Dermis microvascular lymphatic vessel endothelial cell (primary cell): ENCODE measurements at places on chromosomes 2 and 18. TPM values are rescaled to one million over a fixed set of nuclear protein-coding genes. Genes with fewer than 3 reads are reported as not detected.

The VWA3B gene
- total RNA-seq = 0.13 TPM in 1 of 2 replicates, not detected in the other

The ABCB11 gene
- not detected in 2 replicates for total RNA-seq

The TLX2 gene
- not detected in 2 replicates for total RNA-seq

The CCDC102B gene
- 24.8 and 34.0 TPM in 2 replicates for total RNA-seq

The IKZF2 gene
- total RNA-seq = 0.51 and 1.3 TPM in 2 replicates

The HOXD10 gene
- total RNA-seq = 7.8 and 9.9 TPM in 2 replicates

The TMEM169 gene
- 0.13 TPM in 2 replicates for total RNA-seq

The RAX gene
- not detected in 2 replicates for total RNA-seq

The CDH19 gene
- under 0.01 TPM in 2 replicates for total RNA-seq

The PDIA6 gene
- 272 and 346 TPM in 2 replicates for total RNA-seq

The HAAO gene
- total RNA-seq = not detected in 2 replicates

The FTCDNL1 gene
- 0.38 and 0.90 TPM in 2 replicates for total RNA-seq

The LIMS4 gene
- 20.8 and 80.8 TPM in 2 replicates for total RNA-seq

The KCNG2 gene
- total RNA-seq = 0.26 and 2.4 TPM in 2 replicates

The SLC5A6 gene
- 19.5 and 23.4 TPM in 2 replicates for total RNA-seq

The DSEL gene
- 8.5 and 19.3 TPM in 2 replicates for total RNA-seq

The SOWAHC gene
- total RNA-seq = 6.0 and 11.4 TPM in 2 replicates

The NEU2 gene
- total RNA-seq = not detected in 2 replicates

The TMEM37 gene
- 0.13 TPM in 2 replicates for total RNA-seq

The MAT2A gene
- total RNA-seq = 89.1 and 116 TPM in 2 replicates

The ZNF396 gene
- total RNA-seq = 0.51 and 0.63 TPM in 2 replicates

The GREB1 gene
- 0.26 and 0.38 TPM in 2 replicates for total RNA-seq

The GPR39 gene
- total RNA-seq = not detected in 2 replicates

The ACAA2 gene
- 16.7 and 22.0 TPM in 2 replicates for total RNA-seq

The UGT1A4 gene
- total RNA-seq = not detected in 2 replicates

The ALPG gene
- total RNA-seq = not detected in 2 replicates

The DOCK10 gene
- total RNA-seq = 4.6 and 6.1 TPM in 2 replicates

The SEPTIN10 gene
- total RNA-seq = 86.8 and 107 TPM in 2 replicates

The TFPI gene
- 716 and 1,528 TPM in 2 replicates for total RNA-seq

The PDCD1 gene
- under 0.01 TPM in 1 of 2 replicates, not detected in the other for total RNA-seq

The CTAGE1 gene
- total RNA-seq = not detected in 2 replicates

The CYRIA gene
- 30.6 and 40.2 TPM in 2 replicates for total RNA-seq

The SKA1 gene
- total RNA-seq = 2.9 and 10.3 TPM in 2 replicates

The GPBAR1 gene
- total RNA-seq = 0.13 TPM in 1 of 2 replicates, not detected in the other

The AQP12B gene
- total RNA-seq = not detected in 2 replicates

The CDH2 gene
- 0.90 and 1.8 TPM in 2 replicates for total RNA-seq

The SDC1 gene
- total RNA-seq = 2.6 and 16.3 TPM in 2 replicates

The TET3 gene
- total RNA-seq = 3.3 and 5.8 TPM in 2 replicates

The RTP5 gene
- not detected in 2 replicates for total RNA-seq
